Stimulated activated CD8-positive, alpha-beta memory T cell treated with anti-CD3 and anti-CD28 coated beads, Interleukin-4, amount 100 ng/mL, for 1 hour (primary cell): ENCODE measurements at places on chromosomes 3 and 15.

- DNase-seq = no peak
These were observed 779.5 kb downstream of the ROBO1 start for GRCh38 chr3:78988324-78988723.

DNA sequence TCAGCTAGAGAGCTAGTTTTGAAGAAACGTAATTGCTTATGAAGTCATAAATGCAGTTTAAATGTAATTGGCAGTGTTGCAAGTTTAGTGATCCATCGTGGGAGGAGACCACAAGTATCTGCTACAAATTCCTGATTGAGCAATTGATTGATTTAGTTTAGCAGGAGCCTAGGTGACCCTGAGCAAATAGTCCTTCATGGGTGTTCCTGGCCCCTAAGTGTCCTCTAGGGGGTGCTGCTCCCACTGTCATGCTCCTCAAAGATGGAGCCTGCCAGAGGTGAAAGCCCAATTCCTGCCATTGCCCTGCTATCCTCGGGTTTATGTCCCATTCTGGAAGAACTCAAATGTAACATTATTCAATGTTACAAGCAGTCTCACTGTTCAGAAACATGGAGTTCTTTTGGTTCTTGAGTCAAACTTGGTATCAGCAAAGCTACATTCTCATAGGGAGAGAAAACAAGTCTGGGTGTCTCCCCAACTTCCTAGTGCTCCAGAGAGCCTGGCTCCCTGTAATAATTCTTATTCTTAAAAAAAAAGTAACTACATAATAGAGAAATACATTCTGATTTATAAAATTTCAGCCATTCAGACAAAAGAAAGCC is 29.8 kb upstream of the SENP5 start:
- peak; percentile 27 for DNase-seq

- no peak for DNase-seq
These were observed 21.7 kb downstream of the LRRK1 start for GRCh38 chr15:100940767-100941379.

GRCh38 chr15:66993874-66994696 is 71.3 kb upstream of the SMAD3 start:
- no peak for DNase-seq

GRCh38 chr3:149288655-149289054 is 44.8 kb downstream of the TM4SF18 start:
- no peak for DNase-seq

- peak; percentile 24 for DNase-seq
These were observed at the start of gene ARHGEF26 for GRCh38 chr3:154120961-154121700. TSS of gene ARHGEF26 (plus strand) at chr3:154121390. CDS start at chr3:154121993, 603 bp downstream.
